ENCODE measurements at places on chromosomes 7 and 10.
A peak's percentile ranks its signal among the peaks of the same experiment; 100 is the strongest.

DNA sequence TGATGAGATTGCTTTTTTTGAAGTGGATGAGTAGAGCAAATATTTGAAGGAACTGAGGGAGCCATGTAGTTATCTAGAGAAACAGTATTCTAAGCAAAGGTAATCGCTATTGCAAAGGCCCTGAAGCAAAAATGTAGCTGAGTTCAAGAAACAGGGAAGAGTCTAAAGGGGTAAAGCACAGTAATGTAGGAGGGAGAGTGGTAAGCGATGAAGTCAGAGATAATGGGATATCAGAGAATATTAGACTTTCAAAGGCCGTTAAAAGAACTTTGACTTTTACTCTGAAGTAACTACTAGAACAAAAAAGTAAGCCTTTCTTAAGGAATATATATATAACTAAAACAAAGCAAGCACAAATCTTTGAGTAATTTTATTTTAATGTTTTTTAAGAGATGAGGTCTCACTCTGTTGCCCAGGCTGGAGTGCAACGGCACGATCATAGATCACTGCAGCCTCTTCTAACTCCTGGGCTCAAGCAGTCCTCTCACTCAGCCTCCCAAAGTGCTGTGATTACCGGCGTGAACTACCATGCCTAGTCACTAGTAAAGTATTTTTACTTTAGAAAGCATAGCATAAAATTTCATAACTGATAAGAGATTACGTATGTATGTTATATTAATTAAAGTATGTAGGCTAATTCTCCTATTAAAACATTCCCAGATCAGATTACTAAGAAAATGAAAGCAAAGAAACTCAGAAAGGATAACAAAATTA, 61.7 kb upstream of the OIT3 start:
- DNase-seq = no peak

DNA sequence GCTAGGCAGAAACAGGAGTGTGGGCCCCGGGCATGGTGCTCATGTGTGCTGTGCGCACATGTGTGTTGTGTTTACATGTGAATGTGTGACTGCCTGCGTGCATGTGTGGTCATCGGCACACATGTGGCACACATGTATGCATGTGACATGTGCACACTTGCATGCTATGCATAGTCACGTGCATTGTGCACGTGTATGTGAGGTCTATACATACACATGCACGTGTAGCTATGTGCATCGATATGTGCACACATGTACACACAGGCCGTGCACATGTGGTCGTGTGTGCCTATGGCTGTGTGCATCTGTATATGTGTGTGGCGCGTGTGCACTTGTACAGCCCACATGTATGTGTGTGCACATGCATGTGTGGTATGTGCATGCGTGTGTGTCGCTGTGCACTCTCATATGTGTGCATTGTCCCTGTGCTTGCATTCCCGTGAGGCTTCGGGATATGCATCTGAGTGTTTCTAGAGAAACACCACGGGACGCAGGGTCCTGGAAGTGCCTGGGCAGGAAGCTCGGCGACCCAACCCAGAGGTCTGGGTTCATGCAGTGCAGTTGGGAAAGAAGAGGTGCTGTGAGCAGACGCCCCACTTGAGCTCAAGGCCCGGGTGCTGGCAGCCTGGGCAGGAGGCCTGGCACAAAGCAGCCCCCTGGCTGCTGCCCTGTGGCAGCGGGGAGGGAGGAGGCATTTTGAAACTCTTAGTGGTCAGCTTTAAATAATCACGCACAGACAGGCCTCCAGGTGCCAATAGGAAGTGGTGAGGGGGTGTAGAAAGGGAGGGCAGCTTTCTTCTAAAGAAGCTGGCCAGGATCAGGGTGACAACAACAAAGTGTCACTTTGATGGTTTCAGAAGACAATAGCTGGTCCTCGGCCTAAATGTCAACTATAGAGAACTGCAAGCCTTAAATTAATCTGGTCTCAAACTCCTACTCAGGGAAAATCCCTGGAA, 410.0 kb upstream of the MGMT start:
- DNase-seq = no peak

- DNase-seq = no peak
Observed at GRCh38 chr10:127875449-127875765, 17.3 kb downstream of the CLRN3 start.

GRCh38 chr10:69180525-69181204, 631 bp downstream of the SUPV3L1 start:
- DNase-seq = no peak

- no peak for DNase-seq
Observed at GRCh38 chr7:75579899-75580298, 87.8 kb downstream of the SPDYE5 start.

GRCh38 chr10:6321880-6322279, 119.1 kb downstream of the PFKFB3 start:
- no peak for DNase-seq

- DNase-seq = no peak
Observed at GRCh38 chr7:45691155-45691656, 117.0 kb downstream of the ADCY1 start.

DNA sequence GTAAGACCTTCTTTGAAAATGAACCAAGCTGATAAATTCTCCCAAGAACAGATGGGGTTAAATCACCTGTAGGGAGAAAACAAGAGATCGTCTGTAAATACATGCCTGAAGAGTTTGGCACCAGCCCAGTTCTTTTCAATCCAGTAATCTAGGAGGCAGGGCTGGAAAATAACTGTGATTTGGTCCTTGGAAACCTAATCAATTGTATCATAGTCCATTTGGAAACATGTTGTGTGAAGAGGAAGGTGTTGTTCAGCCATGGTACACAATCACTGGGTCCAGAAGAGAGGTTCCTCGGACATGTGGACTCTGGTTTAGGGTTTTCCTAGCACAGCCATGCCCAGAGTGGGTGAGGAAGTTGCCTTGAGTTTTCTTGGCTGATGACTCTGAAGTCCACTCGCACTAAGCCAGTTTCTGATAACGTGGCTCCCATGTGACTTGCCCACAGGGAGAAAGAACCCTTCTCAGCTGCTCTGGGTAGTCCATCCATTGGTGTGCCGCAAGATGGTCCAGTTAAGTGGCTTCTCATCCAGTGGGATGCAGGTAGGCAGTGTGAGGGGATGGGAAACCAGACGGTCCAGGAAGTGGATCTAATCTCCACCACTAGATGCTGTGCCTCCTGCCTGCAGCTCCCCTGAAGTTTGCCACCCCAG, 5.1 kb downstream of the BLNK start:
- DNase-seq = no peak

GRCh38 chr7:111730476-111731300, 168.4 kb upstream of the IMMP2L start:
- no peak for DNase-seq

GRCh38 chr10:97798958-97799610, 27.3 kb upstream of the SFRP5 start:
- DNase-seq = no peak

DNA sequence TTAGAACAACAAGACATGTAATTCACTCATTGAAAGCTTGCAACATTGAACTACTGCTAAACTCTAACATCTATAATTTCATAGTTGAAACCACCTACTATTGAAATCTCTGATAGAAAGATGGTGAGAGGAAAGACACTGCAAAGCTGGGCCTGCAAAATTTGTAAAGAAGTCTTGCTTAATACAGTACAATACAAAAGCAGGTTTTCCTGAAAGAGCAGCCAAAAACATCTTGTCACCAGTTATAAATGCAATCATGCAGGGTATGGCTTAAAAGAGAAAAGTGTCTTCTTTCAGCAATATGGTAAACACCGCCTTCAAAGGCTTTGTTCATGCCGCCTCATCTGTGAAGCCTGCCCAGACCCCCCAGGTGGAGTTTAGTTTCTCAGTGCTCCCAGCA, 109.2 kb downstream of the ANK3 start:
- DNase-seq = no peak

DNA sequence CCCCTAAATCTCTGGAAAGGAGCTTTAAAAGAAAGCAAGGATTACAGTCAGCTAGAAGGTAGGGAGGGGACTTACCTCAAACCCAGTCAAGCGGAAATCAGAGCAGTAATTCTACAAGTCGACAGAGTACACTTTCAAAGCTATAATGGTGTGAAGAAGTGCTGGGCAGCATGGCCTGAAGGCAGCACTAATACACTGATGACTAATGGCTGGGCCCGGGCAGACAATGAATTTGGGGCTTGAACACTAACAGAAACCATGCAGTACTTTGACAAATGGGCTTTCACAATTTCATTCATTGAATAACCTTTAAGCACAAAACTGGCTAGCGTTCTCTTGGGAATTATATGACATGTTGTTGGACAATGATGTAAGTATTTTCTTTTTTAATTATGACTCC, 4.7 kb downstream of the GLI3 start:
- DNase-seq = no peak

DNA sequence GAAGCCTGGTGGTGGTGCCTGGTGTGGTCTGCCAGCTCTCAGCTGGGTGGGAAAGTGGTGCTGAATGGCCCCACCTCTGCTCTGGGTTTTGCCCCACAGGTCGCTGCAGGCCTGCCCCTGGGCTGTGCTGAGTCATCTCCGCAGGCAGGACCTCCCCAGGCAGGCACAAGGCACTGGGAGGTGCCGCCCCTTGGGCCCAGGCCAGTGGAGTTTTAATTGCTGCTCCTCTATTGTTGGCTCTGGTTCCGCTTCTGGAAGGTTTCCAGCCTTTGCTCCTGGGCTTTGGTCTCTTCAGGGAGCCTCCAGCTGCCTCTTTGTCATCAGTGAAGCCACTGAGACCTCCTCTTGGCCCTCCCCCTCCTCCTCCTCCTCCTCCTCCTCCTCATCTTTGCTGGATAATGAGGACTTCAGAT, 180.3 kb upstream of the GRB10 start:
- peak; percentile 72 for DNase-seq

- no peak for DNase-seq
Observed at GRCh38 chr10:77182803-77183202, 454.8 kb downstream of the KCNMA1 start.

GRCh38 chr10:21194510-21194993, 297.4 kb upstream of the NEBL start:
- DNase-seq = no peak
